H4 (cell line): ENCODE measurements at places on chromosomes 3 and 15. TPM values are rescaled to one million over a fixed set of nuclear protein-coding genes. Genes with fewer than 3 reads are reported as not detected.

IGSF10 gene
- total RNA-seq, result under 0.01 and 0.77 TPM in 2 replicates

- no peak for DNase-seq
Measured at GRCh38 chr3:16632395-16632794, 27.2 kb upstream of the DAZL start.

GRCh38 chr3:105647047-105647446, 221.8 kb downstream of the CBLB start:
- DNase-seq, result peak; percentile 88

- DNase-seq, result no peak
Measured at GRCh38 chr15:60086681-60087429, 82.7 kb downstream of the FOXB1 start.

QARS1 gene
- 139 and 150 TPM in 2 replicates for total RNA-seq

GATM gene
- 0.78 and 1.2 TPM in 2 replicates for total RNA-seq

GRCh38 chr15:61047783-61048182, 181.3 kb downstream of the RORA start:
- DNase-seq, result no peak

DNA sequence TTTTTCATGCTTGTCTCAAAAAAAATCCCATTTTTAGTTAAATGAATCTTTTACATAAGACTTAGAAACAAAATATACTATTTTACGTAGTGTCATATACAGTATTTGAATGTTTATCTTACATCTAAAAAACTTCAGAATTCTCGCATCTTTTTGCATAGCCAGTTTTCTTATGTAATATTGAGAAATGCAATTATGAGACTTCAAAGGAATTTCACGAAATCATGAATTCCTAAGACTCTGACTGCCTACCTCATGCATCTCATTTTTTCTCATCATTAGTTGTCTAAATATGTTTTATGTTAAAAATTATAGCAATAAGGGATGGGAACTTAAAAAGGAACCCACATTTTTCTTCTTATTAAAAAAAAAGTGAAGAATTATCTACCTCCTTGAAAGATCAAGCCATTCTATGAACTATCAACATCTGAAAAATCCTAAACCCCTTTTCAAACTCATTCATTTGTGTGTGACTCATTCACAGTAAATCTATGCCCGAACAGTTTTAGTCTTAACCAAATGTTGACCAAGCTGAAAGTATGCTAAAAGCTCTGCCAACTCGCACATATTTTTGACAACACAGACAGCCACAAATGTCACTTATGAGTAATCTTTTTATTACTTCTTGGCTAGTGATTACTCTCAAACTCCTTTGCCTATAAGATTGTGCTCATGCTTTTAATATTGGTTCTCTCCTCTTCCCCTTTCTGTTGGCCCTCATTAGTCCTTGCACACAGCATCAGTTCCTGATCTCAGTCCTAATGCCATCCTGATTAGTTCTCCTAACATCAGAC, 115.9 kb downstream of the DCLK3 start:
- peak; percentile 6 for DNase-seq

GRCh38 chr3:55682461-55682860, 195.4 kb upstream of the WNT5A start:
- DNase-seq, result no peak
